ENCODE measurements at places on chromosomes 11 and 22. TPM values are rescaled to one million over a fixed set of nuclear protein-coding genes. Genes with fewer than 3 reads are reported as not detected.

MS4A18 gene
- polyA plus RNA-seq, result not detected

CYP2D6 gene
- polyA plus RNA-seq, result 1.8 TPM

IGSF9B gene
- polyA plus RNA-seq, result 0.11 TPM

P4HA3 gene
- polyA plus RNA-seq, result 4.2 TPM

H19 gene
- polyA plus RNA-seq, result not detected

Measured in Purkinje cell (primary cell).